ENCODE measurements at places on chromosomes 1 and 21.

- no peak for DNase-seq
Observed at GRCh38 chr1:172390301-172390682, 30.2 kb upstream of the C1orf105 start.

GRCh38 chr1:39965044-39965443 is 10.1 kb downstream of the MFSD2A start:
- no peak for DNase-seq

GRCh38 chr1:226590614-226591013 is 42.0 kb downstream of the STUM start:
- DNase-seq, result no peak

GRCh38 chr21:14119038-14119437 is 91.7 kb downstream of the LIPI start:
- no peak for DNase-seq

DNA sequence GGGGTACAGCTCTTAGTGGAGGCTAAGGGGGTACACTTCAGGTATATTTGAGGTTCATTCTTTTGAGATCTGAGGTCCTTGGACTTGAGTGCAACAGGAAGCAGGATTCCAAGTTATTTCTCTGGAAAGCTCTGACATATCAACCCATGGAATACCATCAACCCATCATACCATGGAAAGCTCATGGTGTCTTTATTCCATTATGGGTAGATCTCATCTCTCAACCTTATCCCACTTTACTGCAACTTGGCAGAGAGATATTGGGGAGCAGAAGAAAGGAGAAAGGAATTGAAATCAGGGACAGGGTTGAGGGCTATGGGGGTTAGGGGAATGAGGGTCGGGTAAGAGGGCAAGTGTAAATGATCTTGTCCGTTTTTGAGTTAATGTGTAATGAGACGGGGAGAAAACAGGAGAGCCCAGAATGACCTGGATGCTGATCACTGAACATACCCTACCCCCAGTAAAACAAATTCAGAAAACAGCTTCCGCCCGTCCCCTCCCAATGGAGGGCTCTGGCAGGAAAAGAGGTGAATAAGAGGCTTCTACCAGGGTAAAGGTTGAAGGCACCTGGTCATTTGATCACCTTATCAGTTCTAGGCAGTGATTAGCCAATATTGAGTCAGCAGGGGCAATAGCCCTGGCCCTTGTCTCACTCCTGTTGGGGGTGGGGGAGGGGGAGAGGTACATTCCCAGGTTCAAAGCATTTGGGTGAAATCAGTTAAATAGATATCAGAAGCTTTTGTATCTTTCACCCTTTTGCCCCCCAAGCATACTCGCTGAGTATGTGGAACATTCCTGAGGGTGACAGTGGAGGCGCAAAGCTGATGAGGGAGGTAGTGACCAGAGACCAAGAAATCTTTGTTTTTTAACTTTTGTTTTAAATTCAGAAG is 622 bp upstream of the APOA2 start:
- no peak for DNase-seq

- no peak for DNase-seq
Observed at GRCh38 chr21:36701756-36702621, 3.1 kb downstream of the SIM2 start.

DNA sequence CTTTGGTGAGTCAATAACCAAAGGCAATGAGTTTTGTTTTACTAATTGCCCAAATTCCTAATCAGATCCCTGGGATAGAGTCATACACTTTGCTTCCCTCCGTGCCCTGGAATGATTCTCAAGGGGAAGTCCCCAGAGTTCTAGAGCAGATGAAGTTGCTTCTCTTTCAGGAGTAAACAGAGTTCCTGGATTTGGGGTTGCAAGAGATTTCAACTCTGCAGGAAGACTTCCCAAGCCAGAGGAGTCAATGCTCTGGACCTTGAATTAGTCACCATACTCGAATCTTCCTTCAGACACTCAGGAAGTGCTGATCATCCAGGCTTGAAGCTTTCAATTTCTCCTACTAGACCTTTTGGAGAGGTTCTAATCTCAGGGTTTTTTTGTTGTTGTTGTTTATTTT is 39.6 kb downstream of the FCER1A start:
- DNase-seq, result no peak

GRCh38 chr1:226428348-226428747 is 20.5 kb upstream of the PARP1 start:
- DNase-seq, result no peak

DNA sequence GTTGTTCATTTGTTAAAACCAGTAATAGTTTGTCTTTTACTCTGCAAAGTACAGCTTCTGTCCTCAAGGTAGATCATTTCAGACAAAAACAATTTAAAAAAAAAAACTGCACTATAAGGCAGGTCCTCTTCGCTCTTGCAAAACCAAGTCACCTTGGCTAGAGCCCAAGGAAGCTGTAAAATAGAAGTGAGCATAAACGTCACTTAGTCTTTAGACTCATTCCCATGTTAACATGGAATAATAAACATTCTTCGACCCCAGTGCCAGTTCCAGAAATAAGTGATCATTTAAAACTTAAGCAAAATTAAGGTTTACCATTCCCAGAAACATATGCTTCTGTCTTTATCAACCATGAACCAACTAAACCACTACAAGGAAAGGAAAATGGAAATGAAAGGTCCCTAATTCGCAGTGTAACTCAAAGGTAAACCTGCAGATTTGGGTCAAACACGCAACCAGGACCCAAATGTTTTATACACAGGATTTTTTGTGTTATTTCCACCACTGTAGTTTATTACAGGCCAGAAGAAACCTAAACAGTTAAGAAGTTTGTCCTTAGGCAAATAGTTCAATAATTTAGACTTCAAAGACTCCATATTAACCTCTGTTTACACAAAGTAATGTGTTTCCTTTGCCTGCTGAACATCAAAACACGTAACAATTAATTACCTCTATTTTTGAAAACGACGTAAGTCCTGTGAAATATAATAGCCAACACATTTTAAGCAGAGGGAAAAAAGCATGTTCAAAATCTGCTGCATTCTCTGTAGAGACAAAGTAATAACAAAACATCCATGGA is 54.6 kb downstream of the TGFBR3 start:
- DNase-seq, result no peak

GRCh38 chr1:158022554-158023312 is 29.3 kb downstream of the KIRREL1 start:
- no peak for DNase-seq

DNA sequence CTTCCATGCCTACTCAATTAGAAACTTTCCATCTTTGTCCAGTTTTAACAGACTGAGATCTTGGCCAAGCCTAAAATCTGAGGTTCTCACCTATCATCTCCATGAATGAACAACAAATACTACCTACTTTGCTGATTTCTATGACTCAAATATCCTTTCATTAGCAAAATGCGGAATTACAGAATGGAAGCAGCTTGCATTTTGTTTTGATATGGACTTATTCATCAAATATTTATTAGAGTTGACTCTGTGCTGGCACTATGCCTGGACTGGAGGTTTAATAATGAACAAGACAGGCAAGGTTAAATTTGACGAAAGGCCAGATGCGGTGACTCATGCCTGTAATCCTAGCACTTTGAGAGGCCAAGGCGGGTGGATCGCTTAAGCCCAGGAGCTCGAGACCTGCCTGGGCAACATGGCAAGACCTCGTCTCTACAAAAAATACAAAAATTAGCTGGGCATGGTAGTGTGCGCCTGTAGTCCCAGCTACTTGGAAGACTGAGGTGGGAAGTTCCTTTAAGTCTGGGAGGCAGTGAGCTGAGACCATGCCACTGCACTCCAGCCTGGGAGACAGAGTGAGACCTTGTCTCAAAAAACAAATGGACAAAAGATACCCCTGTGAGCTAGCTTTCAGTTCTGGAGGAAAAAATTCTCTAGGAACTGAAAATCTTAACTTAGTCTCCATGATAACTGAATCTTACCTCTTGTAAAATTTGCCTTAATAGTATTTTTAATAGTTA is 29.4 kb upstream of the SOD1 start:
- DNase-seq, result no peak

DNA sequence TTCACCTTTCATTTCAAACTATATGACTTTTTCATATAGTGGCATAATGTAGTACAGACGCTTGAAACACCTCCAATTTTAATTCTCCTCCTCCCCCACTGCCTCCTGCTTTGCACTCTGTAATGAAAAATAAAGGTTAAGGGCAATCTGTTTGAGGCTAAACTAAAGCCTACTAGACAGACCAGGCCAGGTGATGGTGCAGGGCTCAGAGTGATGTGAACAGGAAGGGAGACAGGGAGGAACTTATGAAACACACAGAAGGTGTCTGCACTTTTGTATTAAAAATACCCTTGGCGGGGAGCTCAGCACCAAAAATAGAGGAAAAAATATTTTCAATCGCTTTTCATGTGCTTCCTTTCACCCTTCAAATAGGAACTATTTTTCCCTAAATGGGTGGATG is 415.4 kb downstream of the LMO4 start:
- no peak for DNase-seq

- DNase-seq, result no peak
Observed at GRCh38 chr1:204114606-204115005, 37.2 kb downstream of the ETNK2 start.

GRCh38 chr1:147849098-147849895 is 53.3 kb upstream of the GJA8 start:
- no peak for DNase-seq

DNA sequence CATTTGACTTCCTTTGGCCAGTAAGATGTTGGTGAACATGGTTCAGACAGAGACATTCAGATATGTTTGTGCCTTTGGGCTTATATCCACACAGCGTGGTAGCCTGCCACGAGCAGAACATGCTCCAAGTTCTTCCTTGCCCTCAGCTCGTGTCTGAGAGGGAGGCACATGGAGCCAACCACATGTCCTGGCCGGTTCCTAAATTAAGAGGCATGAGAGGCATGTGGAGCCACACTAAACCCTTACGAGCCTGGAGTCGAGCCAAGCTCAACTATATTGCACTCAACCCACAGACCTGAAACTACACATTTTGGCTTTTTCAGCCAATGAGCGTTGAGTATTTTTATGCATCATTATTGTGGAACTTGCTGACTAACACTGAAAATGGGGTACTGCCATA is 133.7 kb upstream of the KCNK1 start:
- DNase-seq, result no peak

DNA sequence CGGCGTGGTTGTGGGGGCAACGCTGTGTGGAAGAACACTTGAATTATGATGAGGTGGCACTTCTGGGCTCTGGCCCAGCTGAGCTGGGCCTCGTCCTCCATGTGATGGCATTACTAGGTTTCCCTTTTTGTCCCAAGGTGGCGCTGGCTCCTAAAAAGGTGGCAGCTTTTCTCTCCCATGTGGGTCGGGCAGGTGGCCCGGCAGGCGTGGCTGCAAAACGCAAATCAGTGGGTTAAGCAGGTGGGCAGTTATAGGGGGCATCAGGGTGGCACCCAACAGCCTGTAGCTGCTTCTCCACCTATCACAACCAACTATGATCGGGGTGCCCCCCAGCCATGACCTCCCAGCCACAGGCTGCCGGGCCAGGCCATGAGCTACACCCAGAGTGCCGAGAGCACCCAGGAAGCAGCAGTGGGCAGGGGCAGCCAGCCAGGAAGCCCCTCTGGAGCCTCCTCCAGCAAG is 59.6 kb downstream of the KCNAB2 start:
- DNase-seq, result no peak

- no peak for DNase-seq
Observed at GRCh38 chr1:198714271-198714670, 75.4 kb downstream of the PTPRC start.

- no peak for DNase-seq
Observed at GRCh38 chr1:106768501-106768900, 288.0 kb upstream of the PRMT6 start.
